ENCODE measurements at places on chromosomes 12 and 14.

DNA sequence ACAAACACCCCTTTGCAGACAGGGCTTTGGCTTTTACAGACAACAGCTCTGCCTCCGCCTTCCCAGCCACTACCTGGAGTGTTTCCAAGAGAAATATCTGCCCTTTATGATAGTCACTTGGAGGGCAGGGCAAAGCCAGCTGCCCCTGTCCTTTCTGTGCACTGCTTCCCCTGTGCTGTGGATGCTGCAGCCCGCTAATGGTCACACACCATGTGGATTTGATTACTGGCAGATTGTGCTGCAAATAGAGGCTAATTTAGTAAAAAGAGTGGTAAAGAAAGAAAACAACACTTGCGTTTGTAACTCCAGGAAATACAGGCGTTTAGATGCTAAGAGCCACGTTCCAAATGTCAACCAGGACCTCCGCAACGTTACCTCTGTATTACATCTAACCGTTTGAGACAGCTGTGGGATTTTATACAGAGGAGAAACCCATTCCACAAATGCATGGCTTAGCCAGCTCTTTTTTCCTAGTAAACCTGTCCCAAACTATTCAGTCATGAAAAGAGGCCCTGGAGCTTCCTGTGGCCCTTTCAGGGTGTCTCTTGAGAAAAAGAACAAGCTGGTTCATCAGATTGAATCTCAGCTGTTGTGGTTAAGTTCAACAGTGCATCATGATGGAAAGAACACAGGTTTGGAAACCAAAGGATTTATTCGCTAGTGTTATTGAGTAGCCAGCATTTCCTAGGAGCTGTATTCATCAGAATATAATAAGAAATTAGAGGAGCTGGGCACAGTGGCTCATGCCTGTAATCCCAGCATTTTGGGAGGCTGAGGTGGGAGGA is 30.1 kb upstream of the PWP1 start:
- DNase-seq = no peak

DNA sequence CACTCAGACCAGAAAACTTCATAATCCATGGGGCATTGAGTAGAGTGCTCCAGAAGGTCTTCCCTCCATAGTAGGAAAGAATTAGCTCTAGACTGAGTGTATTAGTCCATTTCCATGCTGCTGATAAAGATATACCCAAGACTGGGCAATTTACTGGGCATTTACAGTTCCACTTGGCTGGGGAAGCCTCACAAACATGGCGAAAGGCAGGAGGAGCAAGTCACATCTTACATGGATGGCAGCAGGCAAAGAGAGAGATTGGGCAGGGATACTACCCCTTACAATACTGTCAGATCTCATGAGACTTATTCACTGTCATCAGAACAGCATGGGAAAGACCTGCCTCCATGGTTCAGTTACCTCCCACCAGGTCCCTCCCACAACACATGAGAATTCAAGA is 300.6 kb upstream of the TMEM132C start:
- DNase-seq = no peak

- no peak for DNase-seq
Measured at GRCh38 chr14:38517426-38517825, 261.5 kb upstream of the CLEC14A start.

DNA sequence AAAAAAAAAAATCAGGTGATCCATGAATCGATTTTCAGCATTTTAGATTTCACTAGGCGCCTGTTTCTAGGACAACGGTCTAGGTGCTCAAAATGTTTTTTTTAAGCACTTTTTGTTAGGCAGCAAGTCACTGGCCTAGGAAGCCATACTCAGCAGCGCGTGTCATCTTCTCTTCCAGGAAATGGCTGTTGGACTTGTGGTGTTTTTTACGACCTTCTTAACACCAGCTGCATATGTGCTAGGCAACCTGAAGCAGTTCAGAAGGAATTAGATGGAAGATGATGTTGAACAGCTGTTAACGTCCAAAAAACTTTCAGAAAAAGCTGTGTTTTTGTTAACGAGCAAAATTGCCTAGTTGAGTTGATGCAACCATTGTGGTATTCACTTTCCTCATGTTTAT is 868 bp downstream of the COX8C start:
- no peak for DNase-seq

DNA sequence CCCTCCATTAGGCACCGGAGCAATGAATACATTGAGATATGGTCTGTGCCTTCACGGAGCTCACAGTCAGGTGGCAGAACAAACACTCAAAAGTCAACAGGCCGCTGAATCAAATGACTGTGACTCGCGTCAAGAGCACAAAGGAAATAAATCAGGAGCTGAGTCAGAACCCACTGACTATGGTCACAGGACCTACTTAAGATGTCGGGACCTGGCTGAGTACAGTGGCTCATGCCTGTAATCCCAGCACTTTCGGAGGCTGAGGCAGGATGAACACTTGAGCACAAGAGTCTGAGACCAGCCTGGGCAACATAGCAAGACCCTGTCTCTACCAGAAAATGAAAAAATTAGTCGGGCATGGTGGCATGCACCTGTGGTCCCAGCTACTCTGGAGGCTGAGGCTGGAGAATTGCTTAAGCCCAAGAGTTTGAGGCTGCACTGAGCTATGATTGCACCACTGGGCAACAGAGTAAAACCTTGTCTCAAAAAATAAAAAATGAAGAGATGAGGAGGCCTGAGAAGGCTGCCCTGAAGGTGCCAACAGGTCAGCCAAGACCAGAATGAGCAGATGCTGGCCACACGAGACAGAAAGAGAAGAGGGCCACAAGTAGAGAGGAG is 19.9 kb downstream of the TMEM233 start:
- no peak for DNase-seq

GRCh38 chr12:86349196-86349595 is 93.0 kb upstream of the MGAT4C start:
- no peak for DNase-seq

DNA sequence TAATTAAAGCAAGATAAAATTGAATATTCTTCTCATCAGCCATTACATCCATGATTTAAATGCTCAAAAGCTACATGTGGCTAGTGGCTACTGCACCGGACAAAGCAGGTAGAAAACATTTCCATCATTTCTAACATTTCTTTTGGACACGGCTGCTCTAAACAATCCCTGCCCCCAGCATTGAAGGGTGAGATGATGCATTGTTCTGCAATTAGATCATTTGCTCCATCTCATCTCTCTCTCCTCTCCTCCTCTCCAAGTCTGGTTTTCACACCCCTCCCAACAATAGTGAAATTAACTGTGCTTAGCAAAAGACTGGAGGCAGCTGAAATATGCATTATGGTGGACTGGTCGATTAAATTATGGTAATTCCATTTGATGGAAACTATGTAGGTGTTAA is 288.5 kb downstream of the KSR2 start:
- DNase-seq = no peak

DNA sequence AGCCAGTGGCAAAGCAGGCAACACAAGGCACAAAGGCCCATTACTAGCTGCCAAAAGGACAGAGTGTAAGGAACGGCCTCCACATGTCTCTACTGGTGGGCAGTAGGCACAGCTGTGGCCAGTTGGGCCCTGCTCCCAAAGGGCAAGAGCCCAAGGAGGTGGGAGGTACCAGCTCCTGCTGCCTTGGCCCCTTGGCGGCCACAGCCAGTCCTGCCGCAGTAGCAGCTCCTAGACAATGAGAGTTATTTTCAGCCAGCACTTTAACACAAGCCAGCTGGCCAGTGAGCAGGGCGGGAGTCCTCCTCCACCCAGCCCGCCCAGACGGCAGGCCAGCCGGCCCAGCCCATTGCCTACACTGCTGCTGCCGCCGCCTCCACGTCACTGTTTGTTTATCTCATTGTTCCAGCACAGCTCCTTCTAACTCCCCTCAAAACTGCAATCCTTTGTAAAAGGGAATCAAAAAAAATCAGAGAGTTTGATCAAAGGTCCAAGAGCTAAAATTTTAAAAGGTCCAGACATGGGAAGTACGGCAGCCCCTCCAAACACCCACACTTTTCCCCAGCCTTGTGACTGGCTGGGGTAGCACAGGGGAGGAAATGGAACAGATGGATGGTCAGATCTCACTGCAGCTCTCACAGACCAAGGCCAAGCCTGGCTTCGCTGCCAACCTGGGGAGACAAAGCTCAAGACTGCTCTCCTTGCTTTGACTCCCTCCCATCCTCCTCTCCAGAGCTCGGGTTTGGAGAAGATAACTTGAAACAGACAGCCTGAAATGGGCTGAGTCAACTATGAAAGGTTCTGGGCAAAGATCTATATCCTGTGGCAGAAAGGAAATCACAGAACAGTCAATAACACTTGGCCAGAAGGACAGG is 33.5 kb downstream of the FMNL3 start:
- DNase-seq = no peak

GRCh38 chr12:56629459-56630179 is 507 bp downstream of the BAZ2A start:
- no peak for DNase-seq

- no peak for DNase-seq
Measured at GRCh38 chr12:125538401-125539199, 473.4 kb downstream of the AACS start.

DNA sequence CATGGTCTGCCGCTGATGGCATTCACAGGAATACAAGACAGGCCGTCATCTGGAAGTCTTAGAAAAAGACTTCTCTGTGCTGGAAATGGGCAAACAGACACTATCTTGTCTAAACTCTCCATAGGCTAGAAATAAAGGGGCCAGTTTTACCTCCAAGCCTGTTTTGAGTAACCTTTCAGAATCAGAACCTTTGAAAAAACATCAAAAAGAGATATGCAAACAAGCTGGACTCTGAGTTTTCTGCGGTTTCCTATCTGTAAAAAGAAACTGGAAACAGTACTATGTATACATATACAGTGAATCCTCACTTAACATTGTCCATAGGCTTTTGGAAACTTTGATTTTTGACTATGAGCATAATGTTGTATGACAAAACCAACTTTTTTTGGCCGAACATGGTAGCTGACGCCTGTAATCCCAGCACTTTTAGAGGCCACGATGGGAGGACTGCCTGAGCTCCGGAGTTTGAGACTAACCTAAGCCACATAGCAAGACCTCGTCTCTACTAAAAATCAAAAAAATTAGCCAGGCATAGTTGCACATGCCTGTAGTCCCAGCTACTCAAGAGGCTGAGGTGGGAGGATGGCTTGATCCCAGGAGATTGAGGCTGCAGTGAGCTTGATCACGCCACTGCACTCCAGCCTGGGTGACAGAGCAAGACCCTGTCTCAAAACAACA is 92.9 kb upstream of the MAX start:
- DNase-seq = no peak

GRCh38 chr14:68386950-68387779 is 405.7 kb downstream of the ZFP36L1 start:
- no peak for DNase-seq

- DNase-seq = no peak
Measured at GRCh38 chr12:51813931-51814310, 34.6 kb downstream of the FIGNL2 start.

DNA sequence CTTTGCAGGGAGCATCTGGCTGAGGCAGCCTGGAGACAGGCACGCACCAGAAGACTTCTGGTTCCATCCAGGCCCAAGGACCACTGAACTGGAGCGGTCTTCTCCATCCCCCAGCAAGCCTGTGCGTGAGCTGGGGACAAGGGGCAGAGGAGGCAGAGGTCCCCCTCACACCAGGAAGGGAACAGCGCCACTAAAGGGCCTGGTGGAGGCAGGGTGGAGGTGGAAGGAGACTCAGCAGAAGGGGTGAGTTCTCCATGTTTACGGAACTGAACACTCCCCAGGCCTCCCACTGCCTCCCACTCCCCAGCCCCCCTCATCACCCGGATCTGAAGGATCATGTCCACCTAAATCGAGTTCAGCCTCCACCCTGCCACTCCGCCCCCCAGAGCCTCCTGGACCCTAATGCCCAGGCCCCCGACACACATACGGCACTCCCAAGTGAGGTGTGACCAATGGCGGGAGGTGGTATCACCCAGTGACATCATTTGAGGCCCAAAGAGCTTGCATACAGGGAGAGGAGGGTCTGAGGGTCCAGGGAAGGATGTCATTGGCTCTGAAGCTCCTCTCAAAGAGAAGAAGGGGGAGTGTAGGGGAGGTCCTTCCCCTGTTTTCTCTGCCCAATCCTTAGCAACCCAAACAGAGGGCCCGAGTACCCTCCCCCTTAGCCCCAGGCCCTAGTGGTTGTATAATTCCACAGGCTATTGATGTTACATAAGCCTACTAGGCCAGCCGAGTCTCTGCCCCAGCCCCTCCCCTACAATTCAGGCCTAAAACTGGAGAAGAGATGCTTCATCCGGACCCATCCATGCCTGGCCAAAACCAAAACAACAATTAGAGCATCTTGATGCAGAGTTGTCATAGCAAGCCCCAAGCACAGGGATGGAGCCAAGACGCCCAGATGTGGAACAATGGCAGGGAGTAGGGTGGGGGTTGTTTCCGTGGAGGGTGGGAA is 1.0 kb downstream of the FAIM2 start:
- DNase-seq = no peak

- DNase-seq = no peak
Measured at GRCh38 chr12:28905220-28905955, 243.7 kb upstream of the FAR2 start.

- no peak for DNase-seq
Measured at GRCh38 chr12:16307856-16308475, 30.5 kb upstream of the SLC15A5 start.

DNA sequence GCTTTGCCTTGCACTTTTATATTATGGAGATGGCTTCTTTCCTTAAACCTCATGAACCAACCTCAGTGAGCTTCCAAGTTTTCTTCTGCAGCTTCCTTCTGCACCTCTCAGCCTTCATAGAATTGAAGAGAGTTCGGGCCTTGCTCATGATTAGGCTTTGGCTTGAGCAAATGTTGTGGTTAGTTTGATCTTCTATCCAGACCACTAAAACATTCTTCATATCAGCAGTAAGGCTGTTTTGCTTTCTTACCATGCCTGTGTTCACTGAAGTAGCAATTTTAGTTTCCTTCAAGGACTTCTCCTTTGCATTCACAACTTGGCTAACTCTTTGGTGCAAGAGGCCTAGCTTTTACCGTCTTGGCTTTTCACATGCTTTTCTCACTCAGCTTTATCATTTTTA is 125.4 kb downstream of the SNAPC1 start:
- no peak for DNase-seq

DNA sequence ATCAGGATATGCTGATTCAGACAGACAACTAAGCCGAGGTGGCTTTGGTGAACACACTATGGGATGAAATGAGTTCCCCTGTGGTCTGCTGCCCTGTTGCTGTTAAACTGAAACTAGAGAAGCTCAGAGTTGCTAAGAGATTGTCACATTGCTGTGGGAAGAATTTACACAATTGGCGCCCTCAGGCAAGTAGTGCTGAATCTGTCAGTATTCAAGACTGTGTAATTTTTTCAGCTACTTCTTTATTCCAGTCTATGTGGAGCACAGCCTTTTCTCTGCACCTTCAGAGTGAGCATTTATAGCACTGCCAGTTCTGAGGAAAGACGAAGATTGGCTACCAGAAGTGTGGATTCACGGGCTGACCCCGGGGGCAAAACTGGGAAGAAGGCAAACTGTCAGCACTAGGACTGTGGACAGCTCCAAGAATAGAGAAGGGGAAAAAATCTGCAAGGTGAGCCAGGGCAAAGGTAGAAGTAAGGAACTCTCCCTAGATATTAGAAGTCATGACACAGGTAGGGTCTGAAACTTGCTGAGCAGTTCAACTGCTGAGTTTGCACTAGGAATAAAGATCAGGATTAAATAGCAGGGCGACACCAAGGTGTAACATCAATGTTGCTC is 218.8 kb upstream of the TMPO start:
- DNase-seq = no peak

GRCh38 chr12:58504143-58504938 is 416.0 kb downstream of the LRIG3 start:
- DNase-seq = no peak

All from cortex of kidney (tissue), 1 donor.